ENCODE measurements at places on chromosomes 13 and 19.

DNA sequence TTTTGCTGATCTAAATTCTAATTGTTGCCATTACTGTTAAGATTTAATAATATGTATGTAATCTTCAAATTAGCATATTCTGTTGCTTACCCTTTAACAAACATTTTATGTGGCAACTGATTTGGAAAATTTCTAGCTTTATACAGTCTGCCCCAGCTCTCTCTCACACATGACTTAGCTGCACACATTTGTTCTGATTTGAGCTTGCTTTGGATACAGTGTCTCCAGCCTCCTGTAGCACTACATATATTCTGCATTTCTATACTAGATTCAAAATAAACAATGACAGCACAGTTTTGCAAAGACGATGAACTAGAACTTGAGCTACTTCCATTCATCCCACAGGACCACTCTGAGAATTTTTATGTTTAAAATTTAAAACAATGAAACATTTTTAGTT lies 254.7 kb downstream of the DNAJC15 start:
- no peak for DNase-seq

- DNase-seq, result no peak
Measured at GRCh38 chr13:31631071-31631470, 108.3 kb upstream of the RXFP2 start.

DNA sequence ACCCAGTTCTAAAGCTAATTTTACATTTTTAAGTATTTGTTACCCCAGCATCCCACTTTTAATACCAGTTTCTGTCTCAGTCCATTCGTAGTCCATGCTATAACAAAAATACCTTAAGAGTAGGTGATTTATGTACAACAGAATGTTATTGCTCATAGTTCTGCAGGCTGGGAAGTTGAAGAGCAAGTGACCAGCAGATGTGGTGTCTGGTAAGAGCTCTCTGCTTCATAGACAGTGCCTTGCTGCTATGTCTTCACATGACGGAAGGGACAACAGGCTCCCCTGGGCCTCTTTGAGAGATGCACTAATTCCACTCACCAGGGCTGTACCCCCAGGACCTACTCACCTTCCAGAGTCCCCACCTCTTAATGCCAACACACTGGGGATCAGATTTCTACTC lies 96.6 kb downstream of the COL4A2 start:
- DNase-seq, result no peak

GRCh38 chr19:47428177-47428894 lies 9.0 kb upstream of the MEIS3 start:
- peak; percentile 86 for DNase-seq

DNA sequence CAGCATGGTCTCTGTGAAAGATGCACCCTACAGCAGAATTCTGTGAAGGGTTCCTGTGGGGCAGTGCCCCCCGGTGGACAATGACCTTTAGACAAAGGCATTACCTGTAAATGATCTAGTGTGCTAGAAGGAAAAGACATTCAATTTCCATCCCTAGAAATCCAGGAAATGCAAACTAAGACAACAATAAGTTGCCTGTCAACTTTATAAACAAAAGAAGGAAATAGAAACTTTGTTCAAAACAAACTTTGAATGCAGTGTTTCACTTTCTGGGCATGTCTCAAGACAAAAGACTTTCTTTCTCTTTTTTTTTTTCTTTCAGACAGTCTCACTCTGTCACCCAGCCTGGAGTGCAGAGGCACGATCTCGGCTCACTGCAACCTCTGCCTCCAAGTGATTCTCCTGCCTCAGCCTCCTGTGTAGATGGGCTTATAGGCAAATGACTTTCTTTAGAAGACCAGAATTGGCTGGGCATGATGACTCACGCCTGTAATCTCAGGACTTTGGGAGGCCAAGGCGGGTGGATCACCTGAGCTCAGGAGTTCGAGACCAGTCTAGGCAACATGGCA lies 15.5 kb downstream of the TEX101 start:
- DNase-seq, result no peak

- DNase-seq, result no peak
Measured at GRCh38 chr13:20826843-20827560, 53.2 kb upstream of the EEF1AKMT1 start.

DNA sequence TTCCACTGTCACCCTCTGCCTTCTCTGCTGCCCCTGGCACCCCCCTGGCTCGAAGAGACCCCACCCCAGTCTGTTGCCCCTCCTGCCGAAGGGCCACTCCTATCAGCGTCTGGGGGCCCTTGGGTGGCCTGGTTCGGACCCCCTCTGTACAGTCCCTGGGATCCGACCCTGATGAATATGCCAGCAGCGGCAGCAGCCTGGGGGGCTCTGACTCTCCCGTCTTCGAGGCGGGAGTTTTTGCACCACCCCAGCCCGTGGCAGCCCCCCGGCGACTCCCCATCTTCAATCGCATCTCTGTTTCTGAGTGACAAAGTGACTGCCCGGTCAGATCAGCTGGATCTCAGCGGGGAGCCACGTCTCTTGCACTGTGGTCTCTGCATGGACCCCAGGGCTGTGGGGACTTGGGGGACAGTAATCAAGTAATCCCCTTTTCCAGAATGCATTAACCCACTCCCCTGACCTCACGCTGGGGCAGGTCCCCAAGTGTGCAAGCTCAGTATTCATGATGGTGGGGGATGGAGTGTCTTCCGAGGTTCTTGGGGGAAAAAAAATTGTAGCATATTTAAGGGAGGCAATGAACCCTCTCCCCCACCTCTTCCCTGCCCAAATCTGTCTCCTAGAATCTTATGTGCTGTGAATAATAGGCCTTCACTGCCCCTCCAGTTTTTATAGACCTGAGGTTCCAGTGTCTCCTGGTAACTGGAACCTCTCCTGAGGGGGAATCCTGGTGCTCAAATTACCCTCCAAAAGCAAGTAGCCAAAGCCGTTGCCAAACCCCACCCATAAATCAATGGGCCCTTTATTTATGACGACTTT lies 2.0 kb downstream of the ZFP36 start:
- no peak for DNase-seq

DNA sequence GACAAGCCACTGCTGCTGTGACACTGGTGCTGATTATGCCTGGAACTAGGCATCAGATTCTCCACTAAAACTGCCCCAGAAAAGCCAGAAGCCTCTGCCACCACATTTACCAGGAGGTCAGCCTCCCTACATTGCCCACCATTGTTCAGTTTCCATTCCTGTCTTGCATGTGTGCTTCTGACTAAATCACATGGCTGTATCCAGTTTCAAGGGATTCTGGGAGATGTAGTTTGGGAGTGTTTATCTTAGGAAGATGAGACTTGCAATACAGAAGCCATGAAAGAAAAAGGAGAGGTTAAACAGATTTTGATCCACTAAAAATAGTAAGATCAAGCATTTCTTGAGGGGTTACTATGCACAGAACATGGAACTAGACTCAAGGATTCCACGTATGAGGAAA lies 40.7 kb upstream of the SERPINE3 start:
- DNase-seq, result no peak

DNA sequence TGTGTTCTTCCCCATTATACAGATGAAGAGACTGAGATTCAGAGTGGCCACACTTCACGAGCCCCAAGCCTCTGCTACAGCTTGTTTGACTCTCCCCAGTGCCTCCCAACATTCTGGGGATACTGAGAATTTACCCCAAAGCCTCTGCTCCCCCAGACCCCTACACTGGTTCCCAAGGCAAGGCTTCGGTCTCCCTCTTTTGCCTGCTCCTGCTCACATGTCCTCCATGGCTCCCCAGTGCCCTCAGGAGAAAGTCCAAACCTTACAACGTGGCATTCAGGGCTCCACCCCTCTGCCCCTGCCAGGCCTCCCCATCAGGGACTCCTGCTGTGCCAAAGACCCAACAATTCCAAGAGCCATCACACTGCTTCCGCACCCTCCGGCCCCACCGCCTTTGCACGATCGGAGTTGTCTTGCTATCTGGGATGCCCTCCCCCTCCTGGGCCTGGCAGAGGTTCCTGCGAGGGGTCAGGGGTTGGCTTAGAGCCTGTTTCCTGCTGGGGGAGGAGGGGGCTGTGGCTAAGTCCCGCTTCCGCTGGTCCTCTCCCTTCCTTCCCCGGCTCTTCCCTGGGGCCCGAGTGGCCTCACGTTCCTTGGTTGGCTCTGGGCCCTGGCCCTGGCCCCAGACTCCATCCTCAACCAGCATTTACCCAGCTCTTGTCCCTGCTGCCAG lies 15.4 kb downstream of the GTPBP3 start:
- no peak for DNase-seq

GRCh38 chr19:29311191-29311790 lies 98.3 kb upstream of the UQCRFS1 start:
- no peak for DNase-seq

- no peak for DNase-seq
Measured at GRCh38 chr13:51714663-51715168, 89.2 kb downstream of the DHRS12 start.

GRCh38 chr19:1011831-1012333 lies 9.0 kb downstream of the TMEM259 start:
- no peak for DNase-seq

- DNase-seq, result no peak
Measured at GRCh38 chr19:43452582-43452981, 12.8 kb downstream of the LYPD3 start.

- peak; percentile 67 for DNase-seq
Measured at GRCh38 chr13:19601749-19602725, 31.4 kb upstream of the MPHOSPH8 start.

GRCh38 chr19:43470288-43470687 lies 4.9 kb upstream of the LYPD3 start:
- no peak for DNase-seq

- no peak for DNase-seq
Measured at GRCh38 chr13:30033681-30034457, 183.5 kb upstream of the UBL3 start.

- DNase-seq, result no peak
Measured at GRCh38 chr19:1220976-1221903, 15.7 kb downstream of the STK11 start.

- no peak for DNase-seq
Measured at GRCh38 chr19:38715555-38715954, 28.7 kb downstream of the CAPN12 start.

DNA sequence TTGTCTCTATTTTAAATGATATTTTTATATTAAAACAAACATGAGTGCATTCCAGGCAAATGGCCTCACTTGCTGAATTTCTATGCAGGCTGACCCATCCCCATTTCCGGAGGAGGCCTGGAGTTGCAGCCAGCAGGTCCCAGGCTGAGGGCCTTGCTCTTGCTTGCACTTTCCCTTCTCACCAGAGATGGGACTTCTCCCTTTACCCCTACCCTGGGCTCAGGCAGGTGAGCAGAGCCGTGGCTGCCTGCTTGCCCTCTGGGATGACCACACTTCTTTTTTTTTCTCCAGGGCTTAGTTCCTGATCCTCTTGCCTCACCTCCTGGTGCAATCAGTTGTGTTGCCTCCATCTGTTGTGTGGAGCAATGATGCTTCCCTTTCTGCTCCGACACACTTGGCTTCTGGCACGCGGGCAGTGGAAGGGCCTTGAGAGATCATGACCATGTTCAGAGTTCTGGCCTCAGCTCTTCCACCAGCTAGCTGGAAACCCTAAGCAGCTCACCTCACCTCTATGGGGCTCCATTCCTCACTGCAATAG lies 11.1 kb upstream of the OLFM4 start:
- no peak for DNase-seq

- DNase-seq, result no peak
Measured at GRCh38 chr13:30429235-30429634, 6.9 kb downstream of the UBE2L5 start.

DNA sequence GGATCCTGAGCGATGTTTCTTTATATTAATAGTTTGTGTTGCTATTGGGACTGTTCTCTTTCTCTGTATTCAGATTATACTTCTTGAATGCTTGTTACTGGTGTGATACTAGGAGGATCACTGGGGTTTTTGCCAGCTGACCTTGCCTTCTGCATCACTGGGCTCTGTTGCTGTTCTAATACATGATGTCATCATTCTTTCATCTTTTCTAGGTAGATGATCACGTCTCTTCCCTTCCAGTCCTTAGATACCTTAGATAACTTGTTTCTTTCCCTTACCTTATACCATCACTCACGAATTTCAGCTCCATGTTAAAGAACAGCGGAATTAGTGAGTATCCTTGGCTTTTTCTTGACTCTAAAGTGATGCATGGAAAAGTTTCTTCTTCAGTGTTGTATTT lies at the start of gene OR10H3:
Gene OR10H3 (plus strand): TSS at position 264 of the 400 bp plus-strand sequence. CDS start 3,408 bp downstream, outside the sequence.
- no peak for DNase-seq

GRCh38 chr13:67469623-67470022 lies 239.5 kb upstream of the PCDH9 start:
- no peak for DNase-seq

DNA sequence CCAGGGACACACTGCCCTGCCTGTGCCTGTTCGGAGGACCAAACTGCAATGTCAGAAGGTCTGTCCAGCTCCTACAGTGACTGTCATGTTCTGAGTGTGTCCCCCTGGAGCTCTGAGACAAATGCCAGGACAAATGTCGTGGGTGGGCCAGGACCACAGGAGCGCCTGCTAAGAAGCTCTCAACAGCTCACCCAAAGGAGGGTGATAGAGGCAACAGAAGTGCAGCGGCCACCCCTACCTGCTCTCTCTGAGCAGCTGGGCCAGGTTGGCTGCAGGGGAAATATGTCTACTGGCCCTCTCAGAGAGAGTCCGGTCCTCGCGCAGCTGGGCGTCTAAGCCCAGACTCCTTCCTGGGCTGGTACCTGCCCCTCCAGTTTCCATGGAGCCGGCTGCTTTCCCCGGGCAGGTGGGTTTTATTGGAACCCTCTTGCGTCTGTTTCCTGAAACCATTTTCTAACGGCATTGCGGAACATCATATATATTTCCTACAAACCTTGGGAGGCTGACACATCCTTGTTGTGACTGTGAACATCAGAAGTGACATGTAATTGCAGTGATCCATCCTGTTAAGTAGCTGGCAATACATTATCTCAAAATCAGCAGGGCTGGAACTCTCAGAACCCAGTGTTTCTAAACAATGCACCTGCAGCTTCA lies 78.1 kb downstream of the CHST8 start:
- no peak for DNase-seq

GRCh38 chr13:100434010-100434763 lies 154.4 kb downstream of the GGACT start:
- no peak for DNase-seq

DNA sequence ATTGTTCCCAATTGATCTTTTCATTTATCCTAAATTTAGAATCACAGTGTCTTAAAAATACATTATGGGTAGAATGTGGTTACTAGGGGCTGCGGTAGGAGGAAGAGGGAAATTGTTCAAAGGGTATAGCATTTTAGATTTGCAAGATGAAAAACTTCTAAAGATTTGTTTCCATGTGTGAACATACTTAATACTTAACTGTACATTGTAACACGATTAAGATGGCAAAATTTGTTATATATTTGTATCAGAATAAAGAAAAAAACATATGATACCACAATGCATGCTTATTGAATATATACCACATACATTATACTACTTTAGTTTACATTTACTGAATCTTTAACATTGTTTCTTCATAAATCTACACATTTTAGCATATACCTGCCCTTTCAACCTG lies 677.3 kb upstream of the PCDH20 start:
- no peak for DNase-seq
